ENCODE measurements at places on chromosomes 5 and 9. TPM values are rescaled to one million over a fixed set of nuclear protein-coding genes. Genes with fewer than 3 reads are reported as not detected.

Gene FAM153A
- total RNA-seq, result not detected

Gene SLC4A9
- total RNA-seq, result not detected

Gene OR1J2
- not detected for total RNA-seq

DNA sequence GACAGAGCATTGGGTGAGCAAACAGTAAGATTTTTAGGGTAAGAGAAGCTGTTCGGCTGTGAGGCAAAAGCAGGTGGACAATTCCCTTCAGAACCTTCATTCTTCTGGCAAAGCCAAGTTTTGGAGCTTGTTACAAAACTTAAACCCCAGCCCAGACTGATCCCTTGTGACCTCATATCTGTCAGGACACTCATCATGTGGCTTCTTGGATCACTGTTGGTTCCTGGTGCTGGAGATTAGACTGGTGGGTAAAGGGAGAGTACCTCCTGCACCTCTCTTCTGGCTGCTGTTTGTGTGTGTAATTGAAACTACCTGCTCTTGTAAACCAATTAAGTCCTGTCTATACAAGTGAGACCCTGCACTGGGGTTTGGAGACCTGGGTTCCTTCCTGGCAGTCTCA lies 21.0 kb downstream of the LARP1 start:
- DNase-seq, result no peak
- no peaks in the 10 kb centered on the region for H3K27me3 ChIP-seq
- no peaks in the 10 kb centered on the region for H3K36me3 ChIP-seq
- peaks cover 29% of the 10 kb centered on the region for H3K4me1 ChIP-seq
- H3K27ac ChIP-seq, result no peak overlapping the region

GRCh38 chr5:69011910-69012309 lies 81.9 kb upstream of the SLC30A5 start:
- H3K27ac ChIP-seq, result no peak overlapping the region
- H3K4me3 ChIP-seq, result no peak overlapping the region

DNA sequence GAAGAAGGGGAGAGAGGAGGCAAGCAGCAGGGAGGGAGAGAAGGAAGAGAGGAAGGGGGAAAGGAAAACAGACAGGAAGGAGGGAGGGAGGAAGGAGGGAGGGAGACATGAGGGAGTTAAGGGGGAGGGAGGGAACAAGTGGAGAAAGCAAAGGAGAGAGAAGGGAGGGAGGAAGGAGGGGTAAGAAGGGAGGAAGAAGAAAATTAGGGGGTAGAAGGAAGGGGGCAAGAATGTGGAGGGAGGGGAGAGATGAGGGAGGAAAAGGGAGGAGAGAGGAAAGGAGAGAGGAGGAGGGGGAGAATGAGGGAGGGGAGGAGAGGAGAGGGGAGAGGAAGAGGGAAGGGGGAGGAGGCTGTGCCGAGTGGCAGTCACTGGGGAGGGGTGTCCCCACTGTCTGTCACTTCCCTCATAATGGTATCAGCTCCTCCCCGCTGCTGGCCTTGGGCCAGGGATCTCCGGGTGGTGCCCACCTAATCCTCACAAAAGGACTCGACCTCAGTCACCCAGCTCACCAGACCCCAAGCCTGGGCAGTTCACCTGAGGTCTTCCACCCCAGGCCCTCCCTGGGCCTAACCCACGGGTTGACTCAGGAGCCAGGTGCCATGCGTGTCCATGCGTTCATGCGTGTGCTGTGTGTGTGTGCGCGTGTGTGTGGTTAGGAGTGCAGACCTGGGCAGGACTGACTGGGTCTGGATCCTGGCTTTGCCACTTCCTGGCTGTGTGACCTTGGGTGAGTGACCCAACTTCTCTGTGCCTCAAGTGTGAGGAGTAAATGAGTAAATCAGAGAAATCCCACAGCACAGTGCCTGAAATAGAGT lies 18.1 kb downstream of the C9orf50 start:
- no peak overlapping the region for H3K4me3 ChIP-seq
- H3K36me3 ChIP-seq, result no peaks in the 10 kb centered on the region
- DNase-seq, result no peak
- no peaks in the 10 kb centered on the region for H3K27me3 ChIP-seq
- H3K27ac ChIP-seq, result no peak overlapping the region

DNA sequence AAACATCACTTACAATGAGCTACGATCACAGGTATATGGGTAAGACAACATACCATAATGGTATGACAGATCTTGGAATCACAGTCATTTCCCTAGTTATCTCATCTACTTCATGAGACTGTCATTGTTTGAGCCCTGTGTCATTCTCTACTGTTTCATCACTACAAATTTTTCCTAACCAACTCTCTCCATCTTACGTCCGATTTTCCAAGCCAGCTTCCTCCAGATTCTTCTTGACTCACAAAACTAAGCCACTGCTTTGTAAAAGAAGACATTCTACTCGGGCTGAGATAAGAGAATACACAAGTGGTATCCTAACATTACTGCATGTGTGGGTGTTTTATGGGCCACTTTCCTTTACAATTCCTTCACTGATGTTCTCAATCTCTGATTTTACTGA lies 49.6 kb downstream of the SERINC5 start:
- H3K36me3 ChIP-seq, result peaks cover 9% of the 10 kb centered on the region
- H3K4me1 ChIP-seq, result no peaks in the 10 kb centered on the region
- H3K27me3 ChIP-seq, result no peaks in the 10 kb centered on the region
- H3K4me3 ChIP-seq, result no peak overlapping the region

DNA sequence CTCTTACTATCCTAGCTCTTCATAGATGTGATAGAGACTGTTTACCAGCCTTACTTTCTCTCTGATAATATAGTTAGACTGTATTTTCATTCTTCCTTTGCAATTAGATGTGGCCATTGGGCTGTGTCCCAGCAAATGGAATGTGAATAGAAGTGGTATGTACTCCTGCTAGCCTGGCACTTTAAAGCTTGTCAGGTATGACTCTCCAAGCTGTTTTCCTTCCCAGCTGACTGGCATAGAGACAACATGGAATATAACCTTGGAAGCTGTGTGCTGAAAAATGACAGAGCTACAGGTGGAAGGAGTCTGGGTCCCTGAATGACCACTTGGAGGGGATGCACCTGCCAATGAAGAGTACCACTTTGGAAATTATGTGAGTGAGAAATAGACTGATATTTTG lies 116.2 kb downstream of the DIRAS2 start:
- no peak for DNase-seq
- H3K4me3 ChIP-seq, result no peak overlapping the region
- H3K27ac ChIP-seq, result no peak overlapping the region
- no peaks in the 10 kb centered on the region for H3K4me1 ChIP-seq

DNA sequence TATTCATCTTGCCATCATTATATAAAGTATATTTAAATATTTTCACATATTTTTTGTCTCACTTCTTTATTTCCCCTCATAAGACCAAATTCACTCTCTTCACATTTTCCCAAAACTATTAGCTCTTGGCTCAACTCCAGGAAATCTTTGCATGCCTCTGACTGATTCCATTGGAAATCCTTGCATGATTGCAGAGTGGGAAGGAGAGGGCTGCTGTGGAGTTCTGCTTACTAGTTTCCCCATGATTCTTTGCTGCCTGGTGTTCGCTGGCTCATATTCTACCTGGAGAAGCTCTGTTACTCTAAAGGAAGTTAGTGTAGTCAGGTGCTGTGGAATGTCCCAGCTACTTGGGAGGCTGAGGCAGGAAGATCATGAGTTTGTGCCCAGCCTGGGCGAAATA lies 41.9 kb downstream of the LIX1 start:
- H3K36me3 ChIP-seq, result no peaks in the 10 kb centered on the region
- no peak overlapping the region for H3K27ac ChIP-seq
- no peaks in the 10 kb centered on the region for H3K27me3 ChIP-seq
- H3K4me1 ChIP-seq, result no peaks in the 10 kb centered on the region
- H3K4me3 ChIP-seq, result no peak overlapping the region

- H3K27me3 ChIP-seq, result no peaks in the 10 kb centered on the region
- no peak overlapping the region for H3K4me3 ChIP-seq
- no peak overlapping the region for H3K27ac ChIP-seq
- DNase-seq, result no peak
These were observed 13.0 kb downstream of the C1QTNF3 start for GRCh38 chr5:34030048-34030447.
